Osteoblast (primary cell): ENCODE measurements at places on chromosomes 7 and 10. TPM values are rescaled to one million over a fixed set of nuclear protein-coding genes. Genes with fewer than 3 reads are reported as not detected.

DNA sequence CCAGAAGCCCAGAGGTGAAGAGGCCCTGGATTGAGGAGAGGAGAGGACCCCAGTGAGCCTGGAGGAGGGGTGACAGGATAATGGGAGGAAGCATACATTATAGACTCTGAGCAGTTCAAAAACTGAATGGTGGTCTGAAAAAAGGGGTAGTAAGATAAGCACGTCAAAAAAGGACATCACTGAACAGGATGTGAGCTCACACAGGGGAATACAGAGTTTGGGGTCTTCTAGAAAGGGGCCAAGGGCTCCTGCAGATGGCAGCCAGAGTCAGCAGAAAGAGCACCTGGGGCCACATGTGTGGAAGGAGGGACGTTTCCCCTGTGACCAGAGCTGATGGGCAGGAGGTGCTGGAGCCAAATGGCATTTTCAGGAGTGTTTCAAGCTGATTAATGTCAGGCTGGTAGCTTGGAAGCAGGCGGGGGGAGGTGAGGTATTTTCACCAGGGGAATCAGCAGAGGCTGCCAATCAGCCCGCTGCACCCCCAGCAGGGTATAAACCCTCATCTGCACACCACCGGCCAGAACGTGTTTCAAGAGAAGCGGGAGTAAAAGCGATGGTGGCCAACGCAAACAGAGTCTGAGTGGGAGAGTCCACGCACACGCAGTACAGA is 85.8 kb downstream of the TNS3 start:
- H3K4me3 ChIP-seq: no peak overlapping the region
- peaks cover 13% of the 10 kb centered on the region for H3K36me3 ChIP-seq
- DNase-seq: peak; percentile 59
- no peaks in the 10 kb centered on the region for H3K27me3 ChIP-seq
- H3K27ac ChIP-seq: no peak overlapping the region

The MYL10 gene
- not detected in 2 replicates for total RNA-seq

DNA sequence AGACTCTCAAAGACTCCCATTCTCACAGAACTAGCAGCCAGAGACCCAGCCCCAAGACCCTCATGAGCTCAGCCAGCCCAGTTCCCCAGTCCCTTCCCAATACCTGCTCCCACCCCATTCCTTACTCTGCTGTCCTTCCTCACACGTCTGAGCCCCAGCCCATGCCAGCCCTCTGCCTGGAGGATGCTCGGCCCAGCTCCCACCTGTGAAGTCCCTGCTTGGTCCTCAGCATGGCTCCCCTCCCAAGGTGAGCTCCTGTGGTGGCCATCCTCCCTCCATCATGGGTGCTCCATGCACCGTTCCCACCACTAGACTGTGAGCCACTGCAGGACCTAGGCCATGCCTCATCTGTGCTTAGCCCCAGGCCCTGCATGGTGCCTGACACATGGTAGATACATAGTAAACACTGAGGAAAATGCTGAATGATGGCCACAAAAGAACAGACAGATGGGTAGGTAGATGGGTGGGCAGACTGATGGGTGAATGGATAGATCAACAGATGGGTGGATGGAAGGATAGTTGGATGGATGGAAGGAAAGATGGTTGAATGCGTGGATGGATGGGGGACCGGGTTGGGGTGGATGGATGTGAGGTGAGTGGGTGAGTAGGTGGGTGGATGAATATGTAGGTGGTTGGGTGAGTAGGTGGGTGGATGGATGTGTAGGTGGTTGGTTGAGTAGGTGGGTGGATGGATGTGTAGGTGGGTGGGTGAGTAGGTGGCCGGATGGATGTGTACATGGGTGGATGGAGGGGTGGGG is 138.9 kb downstream of the GRID1 start:
- peak; percentile 34 for DNase-seq
- H3K4me3 ChIP-seq: no peak overlapping the region
- H3K27me3 ChIP-seq: no peaks in the 10 kb centered on the region
- H3K36me3 ChIP-seq: no peaks in the 10 kb centered on the region

The COBL gene
- under 0.01 TPM in 2 replicates for total RNA-seq

The WEE2 gene
- total RNA-seq: not detected in 2 replicates

The SEC61G gene
- 138 and 203 TPM in 2 replicates for total RNA-seq

The SPRN gene
- total RNA-seq: under 0.01 TPM in 2 replicates

The GIMAP5 gene
- not detected in 2 replicates for total RNA-seq

GRCh38 chr10:68046642-68047041 is 28.4 kb downstream of the HERC4 start:
- peaks cover 37% of the 10 kb centered on the region for H3K36me3 ChIP-seq
- no peak overlapping the region for H3K4me3 ChIP-seq
- H3K4me1 ChIP-seq: peaks cover 30% of the 10 kb centered on the region
- no peak for DNase-seq

- no peak overlapping the region for H3K27ac ChIP-seq
- no peaks in the 10 kb centered on the region for H3K4me1 ChIP-seq
- H3K4me3 ChIP-seq: no peak overlapping the region
- H3K27me3 ChIP-seq: no peaks in the 10 kb centered on the region
Measured at GRCh38 chr7:131618391-131618790, 62.0 kb upstream of the PODXL start.

DNA sequence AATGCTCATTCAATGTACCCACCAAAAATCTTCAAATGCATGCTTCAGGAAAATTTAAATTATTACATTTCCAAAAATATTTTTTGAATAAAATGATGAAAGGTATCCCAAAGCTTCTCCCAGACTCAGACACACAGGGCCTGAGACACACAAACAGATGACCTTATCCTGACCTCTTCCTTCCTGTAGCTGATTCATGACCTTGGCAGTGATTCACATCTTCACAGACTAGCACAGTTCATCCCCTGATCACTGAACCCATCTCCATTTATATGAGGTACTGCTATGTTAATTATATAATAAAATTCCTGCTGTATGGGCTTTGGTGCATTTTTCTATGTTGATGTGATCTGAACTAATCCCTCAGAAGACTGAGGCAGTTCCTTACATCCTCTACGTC is 265.0 kb upstream of the GLI3 start:
- DNase-seq: no peak
- no peaks in the 10 kb centered on the region for H3K27me3 ChIP-seq
- H3K4me1 ChIP-seq: peaks cover 8% of the 10 kb centered on the region
- no peak overlapping the region for H3K27ac ChIP-seq

The FAM237B gene
- not detected in 2 replicates for total RNA-seq

DNA sequence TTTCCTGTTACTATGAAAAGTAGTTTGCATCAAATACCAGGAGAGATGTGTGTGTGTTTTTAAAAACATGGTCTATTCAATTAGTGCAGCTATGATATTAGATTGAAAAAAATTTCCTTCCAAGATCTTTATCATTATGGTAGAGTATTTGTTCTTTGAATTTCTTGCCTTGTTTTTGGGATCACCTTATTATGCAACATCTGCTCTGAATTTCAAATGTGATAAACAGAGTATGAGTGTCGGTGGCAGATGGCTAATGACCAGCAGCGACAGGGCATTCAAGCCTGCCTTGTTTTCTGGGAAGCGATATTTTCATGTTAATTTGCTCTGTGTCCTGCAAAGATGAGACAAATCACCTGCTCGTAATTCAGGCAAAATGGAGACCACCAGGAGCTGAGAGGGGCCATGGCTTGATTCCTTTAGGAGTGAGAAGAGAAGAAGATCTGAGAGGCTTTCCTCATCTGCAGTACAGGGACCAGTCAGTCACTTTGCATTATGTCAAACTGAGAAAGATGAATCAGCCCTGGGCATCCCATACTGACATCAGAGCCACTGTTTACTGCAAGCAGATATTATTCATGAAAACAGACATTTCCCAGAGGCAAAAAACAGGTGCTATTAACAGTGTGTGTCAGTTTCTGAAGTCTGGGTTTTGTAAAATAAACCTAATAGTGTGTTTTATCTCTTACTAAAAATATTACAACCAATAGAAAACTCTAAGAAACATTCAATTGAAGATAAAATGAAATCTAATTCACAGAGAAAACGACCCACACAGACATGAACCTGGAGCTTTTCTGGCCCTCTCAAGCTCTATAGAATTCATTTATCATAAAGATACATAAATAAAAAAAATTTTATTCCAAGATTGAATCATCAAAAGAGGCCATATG is 67.6 kb downstream of the CDK6 start:
- H3K27me3 ChIP-seq: no peaks in the 10 kb centered on the region
- DNase-seq: no peak
- peaks cover 11% of the 10 kb centered on the region for H3K36me3 ChIP-seq
- H3K4me3 ChIP-seq: no peak overlapping the region
- H3K4me1 ChIP-seq: peaks cover 59% of the 10 kb centered on the region
- H3K27ac ChIP-seq: peak overlapping the region; percentile 93

GRCh38 chr7:10106609-10107008 is 867.1 kb upstream of the PHF14 start:
- no peaks in the 10 kb centered on the region for H3K4me1 ChIP-seq
- no peak overlapping the region for H3K4me3 ChIP-seq
- H3K27me3 ChIP-seq: no peaks in the 10 kb centered on the region

The KIAA1217 gene
- 36.8 and 51.0 TPM in 2 replicates for total RNA-seq

The IFIT5 gene
- 30.4 and 39.1 TPM in 2 replicates for total RNA-seq

GRCh38 chr7:135943134-135943879 is 33.9 kb downstream of the MTPN start:
- H3K36me3 ChIP-seq: peaks cover 10% of the 10 kb centered on the region
- no peak overlapping the region for H3K27ac ChIP-seq
- DNase-seq: no peak
- H3K4me3 ChIP-seq: no peak overlapping the region
- H3K4me1 ChIP-seq: peaks cover 4% of the 10 kb centered on the region
- H3K27me3 ChIP-seq: no peaks in the 10 kb centered on the region

The MALRD1 gene
- total RNA-seq: 1.2 and 2.9 TPM in 2 replicates

- H3K4me1 ChIP-seq: no peaks in the 10 kb centered on the region
- no peaks in the 10 kb centered on the region for H3K27me3 ChIP-seq
- H3K27ac ChIP-seq: no peak overlapping the region
- DNase-seq: no peak
- H3K36me3 ChIP-seq: no peaks in the 10 kb centered on the region
Measured at GRCh38 chr10:96685306-96685705, 35.0 kb downstream of the PIK3AP1 start.

GRCh38 chr7:20284771-20285143 is 45.9 kb upstream of the ITGB8 start:
- no peaks in the 10 kb centered on the region for H3K27me3 ChIP-seq
- H3K27ac ChIP-seq: no peak overlapping the region
- no peak overlapping the region for H3K4me3 ChIP-seq
- peaks cover 7% of the 10 kb centered on the region for H3K4me1 ChIP-seq
- H3K36me3 ChIP-seq: no peaks in the 10 kb centered on the region
- no peak for DNase-seq

The ANXA8L1 gene
- total RNA-seq: 0.29 and 0.36 TPM in 2 replicates

GRCh38 chr10:131961047-131961776 is 20.5 kb downstream of the BNIP3 start:
- peak overlapping the region; percentile 64 for H3K4me3 ChIP-seq
- H3K27ac ChIP-seq: peak overlapping the region; percentile 15
- H3K27me3 ChIP-seq: no peaks in the 10 kb centered on the region
- DNase-seq: no peak

GRCh38 chr10:50579491-50580261 is 44.1 kb downstream of the SGMS1 start:
- no peak overlapping the region for H3K4me3 ChIP-seq
- peaks cover 20% of the 10 kb centered on the region for H3K4me1 ChIP-seq
- no peaks in the 10 kb centered on the region for H3K27me3 ChIP-seq
- H3K27ac ChIP-seq: no peak overlapping the region
- no peaks in the 10 kb centered on the region for H3K36me3 ChIP-seq

DNA sequence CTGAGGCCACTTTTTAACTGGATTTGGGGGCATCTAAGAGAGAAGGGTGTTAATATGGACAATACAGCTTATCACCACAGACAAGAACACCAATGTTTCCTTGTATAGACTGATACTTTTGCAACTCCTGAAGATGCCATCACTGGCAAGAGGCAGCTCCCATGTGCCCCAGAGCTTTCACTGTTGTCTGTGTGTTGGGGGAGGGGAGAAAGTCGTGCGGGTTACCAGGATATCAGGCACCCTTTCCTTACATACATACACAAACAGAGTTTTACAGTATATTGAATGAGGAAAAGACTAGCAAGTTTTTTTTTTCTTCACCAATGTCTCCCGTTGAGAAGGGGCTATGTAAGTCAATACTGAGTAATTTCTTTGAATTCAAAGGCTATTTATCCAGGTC is 4.1 kb upstream of the DLX6 start:
- DNase-seq: no peak
- peaks cover 3% of the 10 kb centered on the region for H3K4me1 ChIP-seq
- H3K27me3 ChIP-seq: no peaks in the 10 kb centered on the region
- H3K36me3 ChIP-seq: no peaks in the 10 kb centered on the region
- H3K4me3 ChIP-seq: no peak overlapping the region

The GSTO2 gene
- 1.8 and 2.2 TPM in 2 replicates for total RNA-seq

DNA sequence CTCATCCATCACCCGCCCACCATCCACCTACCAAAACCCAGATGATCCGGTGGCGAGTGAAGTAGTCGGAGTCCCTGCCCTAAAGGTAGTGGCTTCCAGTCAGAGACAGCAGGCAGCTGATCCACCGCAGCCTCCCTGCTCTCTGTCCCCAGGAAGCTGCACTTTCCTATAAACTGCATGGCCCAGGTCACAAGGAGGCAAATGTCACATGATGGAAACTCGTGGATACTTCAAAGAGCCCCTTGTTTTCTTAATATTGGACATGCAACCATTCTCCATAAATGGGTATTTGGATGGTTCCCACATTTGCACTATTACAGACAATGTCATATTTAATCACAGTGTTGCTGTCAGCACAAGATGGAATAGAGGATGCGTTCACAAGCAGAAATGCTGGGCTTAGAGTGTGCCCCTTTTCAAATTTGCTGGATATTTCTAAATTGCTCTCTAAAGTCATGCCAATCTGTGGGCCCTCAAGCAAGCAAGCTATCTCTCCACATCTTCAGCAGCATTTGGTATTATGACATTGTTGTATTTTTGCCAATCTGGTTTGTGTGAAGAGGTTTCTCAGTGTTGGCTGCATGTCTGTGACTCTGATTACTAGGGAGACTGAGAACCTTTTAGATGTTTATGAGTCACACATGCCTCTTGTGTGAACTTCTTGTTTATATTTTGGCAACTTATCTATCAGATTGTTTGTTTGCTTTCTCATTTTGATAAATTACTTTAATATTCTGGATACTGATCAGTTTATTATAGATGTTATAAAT is 822.0 kb downstream of the TNS3 start:
- H3K27me3 ChIP-seq: no peaks in the 10 kb centered on the region
- no peaks in the 10 kb centered on the region for H3K36me3 ChIP-seq
- peak; percentile 37 for DNase-seq
- H3K4me1 ChIP-seq: peaks cover 16% of the 10 kb centered on the region

DNA sequence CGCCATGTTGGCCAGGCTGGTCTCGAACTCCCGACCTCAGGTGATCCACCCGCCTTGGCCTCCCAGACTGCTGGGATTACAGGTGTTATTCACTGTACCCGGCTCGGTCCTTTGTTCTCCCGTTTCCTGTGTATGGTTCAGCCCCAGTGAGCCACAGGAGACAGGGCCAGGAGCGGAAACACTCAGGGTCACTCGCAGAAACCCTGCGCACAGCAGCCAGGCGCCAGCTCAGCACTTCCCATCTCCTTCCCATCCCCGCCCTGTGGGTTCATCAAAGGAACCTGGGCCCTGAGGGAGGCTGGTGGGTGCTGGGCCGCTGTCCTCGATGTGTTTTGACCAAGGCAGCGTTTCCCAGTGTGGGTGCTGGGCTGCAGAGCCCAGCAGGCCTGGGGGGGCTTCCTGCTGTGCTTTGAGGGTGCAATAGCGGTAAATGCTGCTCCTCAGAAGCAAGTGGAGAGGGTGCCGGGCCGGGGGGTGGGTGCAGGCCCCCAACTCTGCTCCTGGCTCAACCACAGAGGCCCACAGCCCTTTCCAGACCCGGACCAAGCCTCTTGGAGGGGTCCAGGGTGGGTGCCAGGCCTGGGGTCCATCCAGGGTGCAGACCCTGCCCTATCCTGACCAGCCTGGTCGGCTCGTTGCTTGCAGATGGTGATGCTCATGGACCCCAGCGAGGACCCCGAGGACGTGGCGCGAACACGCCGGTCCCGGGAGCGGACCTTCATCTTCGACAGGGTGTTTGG is 15.3 kb upstream of the CHST12 start:
- H3K27ac ChIP-seq: no peak overlapping the region
- DNase-seq: peak; percentile 35
- H3K27me3 ChIP-seq: no peaks in the 10 kb centered on the region
